ENCODE measurements at places on chromosomes 4 and X.

DNA sequence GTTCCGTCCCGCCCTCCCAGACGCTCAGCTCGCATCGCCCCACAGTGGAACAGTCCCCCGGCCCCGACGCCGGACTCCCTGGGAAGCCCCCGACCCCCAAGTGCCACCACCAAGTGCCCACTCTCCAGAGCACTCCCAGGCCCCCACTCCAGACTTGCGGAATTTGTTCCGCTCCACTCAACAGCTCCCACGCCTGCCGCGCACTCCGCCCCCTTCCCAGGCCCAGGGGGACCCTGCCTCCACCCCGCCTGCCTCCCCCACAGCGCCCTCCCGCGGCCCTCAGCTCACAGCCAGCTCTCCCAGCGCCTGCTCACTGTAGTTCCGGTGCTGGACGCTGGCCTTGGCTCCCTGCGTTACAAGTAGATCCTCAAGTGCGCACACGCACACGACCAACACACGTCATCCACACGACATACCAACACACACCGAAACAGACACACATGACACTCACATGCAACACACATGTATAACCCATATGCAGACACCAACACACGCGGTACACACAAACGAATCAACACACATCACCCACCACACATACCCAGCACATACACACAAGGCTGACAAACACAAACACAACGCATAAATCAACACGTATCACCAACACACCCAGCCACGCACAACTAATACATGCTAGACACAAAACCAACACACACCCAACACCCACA, 8.0 kb downstream of the MSX1 start:
- DNase-seq, result no peak

- no peak for DNase-seq
Measured at GRCh38 chr4:166972071-166972470, 262.2 kb downstream of the SPOCK3 start.

GRCh38 chr4:168633064-168633463, 136.2 kb downstream of the PALLD start:
- no peak for DNase-seq

GRCh38 chrX:9081271-9081670, 47.3 kb upstream of the FAM9B start:
- DNase-seq, result no peak

- no peak for DNase-seq
Measured at GRCh38 chr4:90145319-90145718, 18.1 kb downstream of the CCSER1 start.

GRCh38 chrX:18875256-18875878, 108.5 kb downstream of the PHKA2 start:
- DNase-seq, result no peak

DNA sequence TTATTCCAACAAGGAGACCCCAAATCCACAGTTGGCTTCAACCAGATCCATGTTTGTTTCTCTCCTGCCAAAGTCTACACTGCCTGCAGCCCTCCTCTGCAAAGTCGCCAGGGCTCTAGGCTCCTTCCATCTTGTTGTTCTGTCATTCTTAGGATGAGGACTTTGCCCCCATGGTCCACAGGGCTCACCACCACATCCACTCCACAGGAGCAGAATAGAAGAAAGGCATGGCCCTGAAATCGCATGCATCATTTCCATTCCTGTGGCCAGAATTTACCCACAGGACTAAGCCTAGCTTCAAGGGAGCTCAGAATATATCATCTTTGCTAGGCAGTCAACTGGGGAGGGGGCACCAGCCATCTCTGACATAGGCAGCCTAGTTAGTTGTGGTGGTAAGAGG, 254.7 kb downstream of the FBXW7 start:
- DNase-seq, result no peak

- no peak for DNase-seq
Measured at GRCh38 chrX:115419069-115419468, 129.6 kb downstream of the LUZP4 start.

DNA sequence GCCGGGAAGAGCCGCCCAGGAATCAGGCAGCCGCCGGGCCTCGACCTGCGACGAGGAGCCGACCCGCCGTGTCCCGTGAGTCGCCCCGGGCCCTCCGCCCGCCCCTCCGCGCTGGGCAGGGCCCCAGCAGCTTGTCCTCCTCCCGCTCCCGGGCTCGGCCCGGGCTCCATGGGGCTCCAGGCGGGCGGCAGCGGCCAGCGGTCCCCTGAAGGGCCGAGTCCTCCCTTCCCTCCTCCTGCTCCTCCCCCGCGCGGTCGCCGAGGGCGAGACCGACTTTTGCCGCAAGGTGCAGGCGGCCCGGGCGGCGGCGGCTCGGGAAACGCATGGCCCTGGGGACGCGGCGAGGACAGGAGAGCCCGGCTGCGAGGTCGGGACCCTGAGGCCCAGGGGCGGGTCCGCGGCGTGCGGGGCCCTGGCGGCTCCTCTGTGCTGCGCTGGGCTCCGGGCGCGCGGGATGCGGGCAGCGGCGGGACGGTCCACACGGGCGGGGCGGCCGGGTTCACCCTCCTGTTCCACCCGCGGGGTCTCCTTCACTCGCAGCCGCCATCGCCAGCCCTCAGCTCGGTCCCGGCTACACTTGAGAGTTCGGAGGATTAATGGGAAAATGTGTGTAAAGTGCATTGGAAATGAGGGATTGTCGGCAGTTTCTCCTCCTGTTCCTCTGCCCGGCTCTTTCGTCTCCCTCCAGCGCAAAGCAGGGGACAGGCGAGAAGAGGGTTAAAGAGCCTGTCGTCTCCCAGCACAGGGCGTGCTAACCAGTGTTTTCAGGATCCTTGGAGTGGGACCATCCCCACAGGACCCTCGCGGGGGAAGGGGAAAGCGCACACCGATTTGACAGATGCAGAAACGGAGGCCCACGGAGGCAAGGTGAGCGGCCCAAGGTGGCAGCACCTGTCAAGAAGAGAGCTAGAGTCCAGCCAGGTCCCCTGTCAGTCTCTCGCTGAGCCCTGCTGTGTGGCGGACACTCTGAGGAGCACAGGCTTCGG, 16.6 kb upstream of the ZNF718 start:
- DNase-seq, result no peak

DNA sequence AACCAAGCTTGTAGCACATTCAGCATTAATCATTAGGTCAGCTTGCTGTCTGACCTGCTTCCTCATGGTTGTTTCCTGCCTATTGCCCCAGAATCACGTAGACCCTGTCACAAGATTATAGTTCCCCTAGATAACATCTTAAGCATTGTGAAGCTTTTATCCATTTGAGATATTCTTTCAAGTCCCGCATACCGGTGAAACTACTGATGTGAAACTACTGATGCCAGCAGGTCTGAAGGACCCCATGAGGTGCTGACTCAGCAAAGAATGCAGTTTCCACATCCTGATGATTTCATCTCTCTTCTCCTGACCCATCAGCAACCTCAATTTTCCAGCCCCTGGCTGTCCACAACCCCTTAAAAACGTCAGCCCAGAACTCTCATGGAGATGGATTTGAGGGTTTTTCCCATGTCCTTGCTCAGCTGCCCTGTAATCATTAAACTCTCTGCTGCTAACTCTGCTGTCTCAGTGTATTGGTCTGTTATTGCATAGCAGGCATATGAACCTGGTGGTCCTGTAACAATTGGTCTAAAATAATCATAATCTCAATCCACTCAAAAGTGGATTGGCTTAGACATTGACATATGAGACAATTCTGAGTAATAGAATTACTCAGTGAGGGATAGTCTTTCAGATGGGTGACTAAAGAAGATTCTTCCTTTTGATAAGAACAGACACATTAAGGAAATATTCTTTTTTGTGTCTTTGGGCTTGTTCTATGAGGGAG, 26.3 kb upstream of the UBA6 start:
- DNase-seq, result no peak

DNA sequence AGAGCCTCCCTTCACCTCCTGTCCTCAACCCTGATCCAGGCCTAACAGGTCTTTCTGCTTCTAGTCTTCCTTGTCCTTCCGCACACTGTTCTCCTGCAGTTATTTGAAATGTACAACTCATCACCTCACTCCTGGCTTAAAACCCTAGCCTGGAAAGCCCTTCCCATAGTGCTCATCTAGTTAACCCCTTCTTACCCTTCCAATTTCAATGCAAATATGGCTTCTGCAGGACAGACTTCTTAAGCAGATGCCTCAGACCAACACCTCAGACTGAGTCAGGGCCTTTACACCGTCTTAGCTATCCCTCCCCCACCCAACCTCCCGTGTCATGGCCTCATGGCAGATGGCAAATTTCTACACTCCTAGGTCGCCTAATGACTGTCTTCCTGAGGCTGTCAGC, 130.4 kb downstream of the BCOR start:
- DNase-seq, result no peak

- DNase-seq, result no peak
Measured at GRCh38 chrX:80285131-80285773, 135.0 kb upstream of the TENT5D start.

DNA sequence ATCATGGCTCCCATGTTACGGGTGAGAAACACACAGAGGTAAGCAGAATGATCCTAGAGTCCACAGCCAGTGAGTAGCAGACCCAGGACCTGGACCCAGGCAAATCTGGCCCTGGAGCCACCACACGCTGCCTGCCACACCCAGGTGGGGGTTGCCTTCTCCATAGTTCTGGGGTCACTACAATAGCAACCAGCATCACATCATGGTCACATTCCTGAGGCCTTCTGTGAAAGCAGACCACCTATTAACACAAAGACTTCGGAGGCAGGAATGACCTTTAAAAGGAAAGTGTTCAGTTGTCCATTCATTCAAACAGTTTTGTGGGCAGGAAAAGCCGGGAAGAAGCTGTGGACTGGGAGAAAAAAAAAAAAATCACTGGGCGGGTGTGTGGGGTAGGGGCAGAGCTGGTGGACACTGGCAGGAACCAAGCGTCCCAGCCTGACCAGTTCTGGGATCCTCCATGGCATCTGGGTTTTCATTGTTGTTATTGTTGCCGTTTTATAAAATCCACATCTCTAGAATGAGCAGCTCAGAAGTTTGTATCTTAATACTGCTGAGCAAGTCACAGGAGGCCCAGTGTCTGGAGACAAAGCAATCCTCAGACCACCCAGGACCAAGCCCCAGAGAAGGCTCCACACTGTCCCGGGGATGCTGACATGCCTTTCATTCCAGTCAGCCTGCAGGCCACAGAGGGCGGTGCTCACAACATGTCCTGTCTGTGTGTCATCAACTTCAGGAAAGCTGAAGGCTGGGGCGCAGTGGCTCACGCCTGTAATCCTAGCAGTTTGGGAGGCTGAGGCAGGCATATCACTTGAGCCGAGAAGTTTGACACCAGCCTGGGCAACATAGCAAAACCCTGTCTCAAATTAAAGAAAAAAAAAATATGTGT, 67.0 kb downstream of the SEL1L3 start:
- DNase-seq, result no peak

DNA sequence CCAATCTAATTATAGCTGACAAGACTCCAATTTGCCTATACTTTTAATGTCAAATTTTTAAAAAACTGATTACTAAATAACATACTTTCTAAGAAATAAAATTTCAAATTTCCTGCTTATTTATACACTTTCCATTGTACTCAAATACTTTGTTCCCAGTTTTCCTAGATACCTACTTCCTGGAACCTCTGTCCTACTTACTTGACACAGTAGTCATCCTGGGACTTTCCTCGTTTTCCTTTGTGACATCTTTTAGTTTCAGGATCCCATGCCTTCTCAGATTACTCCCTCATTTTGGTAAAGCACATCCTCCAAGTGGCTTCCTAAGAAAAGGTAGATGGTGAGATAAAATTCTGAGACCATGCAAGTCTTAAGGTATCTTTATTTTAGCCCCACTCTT, 13.3 kb upstream of the FAM184B start:
- no peak for DNase-seq

DNA sequence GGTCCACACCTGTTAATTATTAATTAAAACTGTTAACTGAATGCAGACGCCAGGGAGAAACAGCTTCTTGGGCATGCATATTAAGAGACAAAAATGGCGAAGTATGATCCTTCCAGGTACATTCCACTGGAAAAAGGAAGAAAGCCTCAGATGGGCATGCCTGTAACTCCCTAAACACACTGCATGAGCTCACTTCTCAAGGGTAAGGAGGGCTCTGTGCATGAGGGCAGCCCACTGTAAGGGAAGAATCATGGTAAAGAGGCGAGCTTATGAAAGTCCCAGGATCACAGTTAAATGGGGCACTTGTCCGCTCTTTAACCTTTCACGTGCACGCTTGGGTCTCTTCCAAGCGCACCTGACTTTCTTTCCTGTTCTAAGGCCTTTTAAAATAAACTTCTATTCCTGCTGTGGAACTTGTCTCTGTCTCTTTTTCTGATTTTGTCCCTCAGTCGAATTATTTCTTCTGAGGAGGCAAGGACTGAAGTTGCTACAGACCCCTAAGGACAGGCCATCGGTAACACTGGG, 321.7 kb downstream of the PPP1R2C start:
- DNase-seq, result no peak

- DNase-seq, result no peak
Measured at GRCh38 chr4:106583567-106583966, 215.0 kb upstream of the GIMD1 start.

DNA sequence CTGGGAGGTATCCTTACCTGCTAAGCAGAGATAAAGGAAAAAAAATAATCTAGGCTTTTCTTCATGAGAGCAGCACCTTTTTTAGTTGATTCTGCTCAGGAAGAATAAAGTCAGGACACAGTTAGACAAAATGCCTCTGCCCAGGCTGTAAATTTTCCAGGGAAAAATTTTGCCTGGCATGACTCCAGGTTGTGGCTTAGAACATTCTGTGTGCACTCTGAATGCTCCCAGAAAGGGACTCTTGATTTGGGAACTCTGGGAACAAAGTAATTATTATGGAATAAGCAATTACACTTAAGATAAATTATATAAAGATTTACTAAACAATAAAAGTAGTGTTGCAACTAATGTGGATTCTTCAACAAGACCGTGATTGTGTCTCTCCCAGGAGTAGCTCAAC, 826.2 kb upstream of the TENM3 start:
- DNase-seq, result no peak

GRCh38 chrX:53538781-53539180, 104.6 kb upstream of the HSD17B10 start:
- no peak for DNase-seq

DNA sequence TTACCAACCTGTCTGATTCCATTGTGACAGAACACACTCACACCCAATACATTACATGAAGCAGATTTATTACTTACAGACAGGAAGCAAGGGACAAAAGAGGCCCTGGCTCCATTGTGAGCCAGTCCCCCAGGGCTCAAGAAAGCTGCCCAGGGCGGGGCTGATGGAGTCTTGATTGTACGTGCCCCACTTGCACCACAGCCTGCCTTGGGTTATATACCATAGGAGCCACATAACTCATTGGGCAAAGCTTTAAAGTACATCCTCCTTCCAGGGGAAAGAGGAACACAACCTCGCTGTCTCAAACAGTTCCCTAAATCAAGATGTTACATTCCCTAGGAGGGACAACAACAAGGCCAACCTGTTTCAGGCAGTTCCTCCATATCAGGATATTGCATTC, 3.4 kb upstream of the ZRSR2 start:
- DNase-seq, result no peak

DNA sequence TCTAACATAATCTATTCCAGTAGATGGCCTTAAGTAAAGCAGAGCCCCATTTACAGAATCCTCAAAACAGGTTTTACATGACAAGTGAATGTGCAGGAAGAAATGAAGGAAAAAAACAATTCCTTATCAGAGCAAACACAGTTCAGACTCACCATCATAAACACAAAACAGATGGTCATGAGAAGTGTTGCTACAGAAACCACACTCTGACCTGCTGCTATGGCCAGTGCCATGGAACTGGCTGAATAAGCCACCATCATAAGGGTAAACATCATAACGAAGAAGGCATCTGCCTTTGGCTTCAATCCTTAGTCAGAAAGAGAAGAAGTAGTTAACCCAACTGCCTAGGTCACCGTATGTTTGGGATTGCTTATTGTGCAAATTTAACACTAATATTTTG, 61.1 kb downstream of the ABCG2 start:
- no peak for DNase-seq

GRCh38 chr4:82031376-82031927, 342.3 kb downstream of the HNRNPD start:
- no peak for DNase-seq

- no peak for DNase-seq
Measured at GRCh38 chr4:130035391-130035790, 939.4 kb downstream of the C4orf33 start.
